ENCODE measurements at places on chromosomes 6 and 20.

GRCh38 chr6:25743868-25744267 lies 10.7 kb upstream of the SLC17A4 start:
- no peak for DNase-seq

- no peak for DNase-seq
Observed at GRCh38 chr6:102438171-102438570, 1044.7 kb downstream of the GRIK2 start.

DNA sequence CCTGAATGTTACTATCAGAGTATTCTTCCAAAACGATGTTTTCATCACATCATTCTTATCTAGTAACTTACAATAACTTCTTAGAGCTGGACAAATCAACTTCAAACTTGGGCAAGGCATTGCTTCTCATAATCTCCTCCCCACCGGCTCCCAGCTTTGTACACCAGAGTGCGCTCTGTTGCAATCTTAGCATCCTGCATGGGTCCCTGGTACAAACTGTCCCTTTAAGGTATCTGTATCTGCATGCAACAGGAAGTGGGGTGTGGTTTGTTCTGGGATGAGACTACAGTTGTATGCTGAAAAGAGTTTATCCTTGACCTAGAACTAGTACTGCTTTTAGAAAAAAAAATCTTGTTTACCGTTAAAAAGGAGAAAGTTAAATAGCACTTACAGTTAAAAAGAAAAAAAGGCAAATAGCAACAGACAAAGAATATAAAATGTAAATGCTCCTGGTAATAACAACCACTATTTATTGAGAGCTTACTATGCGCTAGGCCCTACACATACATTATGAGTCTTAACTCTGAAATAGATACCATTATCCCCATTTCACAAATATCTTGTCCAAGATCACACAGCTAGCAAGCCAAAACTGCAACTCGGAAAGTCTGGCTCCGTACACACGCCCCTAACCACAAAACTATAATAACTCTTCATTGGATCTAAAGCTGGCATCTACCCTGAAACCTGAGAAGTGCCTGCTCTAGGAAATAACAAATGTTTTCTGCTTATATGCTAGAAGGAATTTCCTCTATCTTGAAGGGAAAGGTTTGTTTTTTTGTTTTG lies 9.8 kb upstream of the HECA start:
- DNase-seq = peak; percentile 80

GRCh38 chr6:135451617-135452190 lies 45.8 kb downstream of the AHI1 start:
- peak; percentile 42 for DNase-seq

GRCh38 chr6:142162780-142163179 lies 15.7 kb downstream of the VTA1 start:
- DNase-seq = no peak

DNA sequence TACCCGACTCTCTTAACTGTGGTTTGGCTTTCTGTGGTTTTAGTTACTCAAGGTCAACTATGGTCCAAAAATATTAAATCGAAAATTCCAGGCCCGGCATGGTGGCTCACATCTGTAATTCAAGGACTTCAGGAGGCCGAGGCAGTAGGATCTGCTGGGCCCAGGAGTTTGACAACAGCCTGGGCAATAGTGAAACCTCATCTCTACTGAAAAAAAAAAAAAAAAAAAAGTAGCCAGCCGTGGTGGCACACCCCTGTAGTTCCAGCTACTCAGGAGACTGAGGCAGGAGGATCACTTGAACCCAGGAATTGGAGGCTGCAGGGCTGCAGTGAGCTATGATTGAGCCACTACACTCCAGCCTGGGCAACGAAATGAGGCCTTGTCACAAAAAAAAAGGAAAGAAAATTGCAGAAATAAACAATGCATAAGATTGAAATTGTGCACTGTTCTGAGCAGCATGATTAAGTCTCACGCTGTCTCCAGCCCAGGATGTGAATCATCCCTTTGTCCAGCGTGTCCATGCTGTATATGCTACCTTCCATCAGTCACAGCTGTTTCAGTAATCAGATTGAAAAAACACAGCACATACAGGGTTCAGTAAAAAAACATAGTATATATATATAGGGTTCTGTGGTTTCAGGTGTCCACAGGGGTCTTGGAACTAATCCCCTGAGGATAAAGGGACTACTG lies 40.7 kb downstream of the RGS17 start:
- DNase-seq = no peak

DNA sequence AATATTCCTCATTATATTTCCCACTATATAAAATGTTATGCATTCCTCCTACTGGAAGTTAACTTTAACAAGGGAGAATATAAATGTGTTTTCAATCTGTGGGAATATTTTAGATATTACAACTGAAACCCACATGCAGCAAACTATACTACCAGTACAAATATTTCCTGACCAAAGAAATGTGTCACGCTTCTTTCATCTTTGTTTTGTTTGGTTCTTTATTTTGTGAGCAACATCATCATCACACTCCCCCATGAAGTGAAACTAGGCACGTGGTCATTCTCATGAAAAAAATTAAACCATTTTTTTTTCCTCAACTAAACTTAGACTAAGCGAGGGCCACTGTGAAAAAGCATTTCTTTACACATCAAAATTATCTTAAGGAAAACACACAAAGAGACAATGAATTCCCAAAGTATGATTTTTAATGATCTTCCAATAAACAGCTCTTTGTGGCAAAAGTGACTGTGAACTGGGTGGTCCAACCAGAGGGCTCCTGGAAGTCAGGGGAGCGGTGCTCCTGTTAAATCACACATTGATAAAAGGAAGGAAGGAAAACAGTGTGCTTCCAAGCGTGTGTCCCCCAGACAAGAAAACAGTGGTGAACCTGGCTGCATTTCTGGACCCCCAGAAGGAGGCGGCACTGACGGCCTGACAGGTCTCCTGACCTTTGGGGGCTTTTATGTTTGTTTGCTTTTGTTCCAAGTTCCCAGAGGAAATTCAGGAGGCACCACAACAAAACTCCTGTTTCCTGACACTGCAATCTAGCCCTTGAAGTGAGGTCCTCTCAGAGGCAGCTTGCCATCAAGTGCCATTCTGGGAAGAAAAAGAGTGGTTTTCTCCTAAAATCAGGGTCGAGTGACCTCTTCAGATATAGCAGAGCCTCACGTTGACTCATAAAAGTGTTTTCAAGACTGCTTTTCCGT lies 166.8 kb upstream of the FOXQ1 start:
- DNase-seq = no peak

- no peak for DNase-seq
Observed at GRCh38 chr20:19269737-19270340, 57.4 kb downstream of the SLC24A3 start.

DNA sequence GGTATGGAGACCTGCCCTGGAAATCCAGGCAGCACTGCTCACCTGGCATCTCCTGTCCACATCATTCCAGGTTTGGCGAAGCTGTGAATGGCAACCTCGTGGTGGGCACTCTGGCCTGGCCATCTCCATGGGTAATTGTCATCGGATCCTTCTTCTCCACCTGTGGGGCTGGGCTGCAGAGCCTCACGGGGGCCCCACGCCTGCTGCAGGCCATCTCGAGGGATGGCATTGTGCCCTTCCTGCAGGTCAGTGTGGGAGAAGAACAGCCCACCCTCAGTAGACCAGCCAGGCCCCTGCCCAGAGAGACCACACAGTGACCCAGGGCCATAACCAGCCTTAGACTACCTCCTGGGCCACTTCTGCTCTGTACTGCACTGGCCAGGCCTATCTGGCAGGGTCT lies 15.9 kb downstream of the SLC12A5 start:
- no peak for DNase-seq

- DNase-seq = peak; percentile 37
Observed at GRCh38 chr6:108492131-108492766, 68.5 kb upstream of the FOXO3 start.

- DNase-seq = no peak
Observed at GRCh38 chr20:14925300-14925699, 587.9 kb upstream of the FLRT3 start.

GRCh38 chr6:90251295-90251992 lies 45.2 kb downstream of the BACH2 start:
- peak; percentile 8 for DNase-seq

DNA sequence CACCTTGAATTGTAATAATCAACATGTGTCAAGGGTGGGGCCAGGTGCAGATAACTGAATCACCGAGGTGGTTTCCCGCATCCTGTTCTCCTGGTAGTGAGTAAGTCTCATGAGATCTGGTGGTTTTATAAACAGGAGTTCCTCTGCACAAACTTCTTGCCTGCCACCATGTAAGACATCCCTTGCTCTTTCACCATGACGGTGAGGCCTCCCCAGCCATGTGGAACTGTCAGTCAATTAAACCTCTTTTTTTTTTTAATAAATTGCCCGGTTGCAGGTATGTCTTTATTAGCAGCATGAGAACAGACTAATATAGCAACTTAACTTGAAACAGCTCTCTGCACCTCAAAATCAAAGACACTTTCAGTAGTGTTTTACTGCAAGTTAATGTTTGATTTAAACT lies 121.6 kb downstream of the OGFRL1 start:
- DNase-seq = no peak

DNA sequence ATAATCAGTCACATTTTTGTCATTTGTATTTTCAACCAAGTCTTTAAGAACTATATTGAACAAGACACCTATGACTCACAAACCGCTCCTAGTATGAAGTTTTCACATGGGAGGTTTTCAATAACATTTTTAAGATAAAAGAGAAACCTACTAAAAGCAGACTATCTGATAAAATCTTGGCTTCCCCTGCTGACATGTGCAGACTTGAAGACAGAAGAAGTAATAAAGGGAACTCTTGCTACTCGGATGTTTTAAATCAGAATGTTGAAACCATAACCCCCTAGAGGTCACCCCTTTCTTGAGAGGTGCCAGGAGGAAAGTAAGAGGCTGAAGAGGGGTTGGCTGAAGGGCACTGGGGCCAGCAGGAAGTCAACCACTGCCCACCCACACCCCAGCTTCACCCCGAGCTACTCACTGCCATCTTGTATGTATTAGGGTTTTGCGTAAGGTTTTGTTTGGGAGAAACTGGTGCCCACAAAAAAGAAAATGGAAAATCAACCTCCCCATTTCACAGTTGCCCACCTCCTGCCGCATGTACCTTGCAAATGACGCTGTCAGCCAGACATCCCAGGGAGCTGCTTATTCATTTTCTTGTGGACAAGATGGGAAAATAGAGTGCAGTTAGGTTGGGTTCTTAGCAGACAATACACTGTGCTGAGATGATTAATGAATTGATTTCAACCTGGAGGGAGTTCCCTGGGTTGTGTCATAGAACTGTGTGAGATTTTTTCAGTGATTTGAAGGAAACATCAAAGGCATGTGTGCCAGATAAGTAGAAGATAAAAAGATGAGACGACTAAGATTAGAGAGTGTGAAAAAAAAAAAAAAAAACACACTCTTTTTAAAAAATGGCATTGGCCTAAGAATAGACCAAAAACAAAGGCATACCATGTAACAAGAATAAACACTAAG lies 83.2 kb upstream of the TAB2 start:
- DNase-seq = no peak

DNA sequence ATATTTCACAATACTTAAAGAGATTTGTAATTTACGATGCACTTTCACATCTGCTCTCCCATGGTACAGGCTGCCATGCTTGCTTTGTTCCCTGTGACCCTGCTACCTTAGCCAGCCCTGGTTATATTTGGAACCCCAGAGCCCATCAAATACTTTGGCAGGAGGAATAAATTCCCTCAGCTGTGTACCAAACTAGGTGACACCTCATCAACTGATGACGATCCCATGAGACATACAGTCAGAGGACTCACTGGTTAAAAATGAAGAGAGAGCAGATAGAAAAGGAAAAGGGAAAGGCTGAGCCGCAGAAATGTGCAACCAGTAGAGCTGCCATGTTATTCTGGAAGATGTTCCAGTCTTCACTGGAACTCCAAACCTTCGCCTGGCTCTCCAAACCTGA lies 120.0 kb downstream of the SIM1 start:
- DNase-seq = no peak

Measured in RPMI8226 (cell line).